ENCODE measurements at places on chromosomes 2 and 18.

DNA sequence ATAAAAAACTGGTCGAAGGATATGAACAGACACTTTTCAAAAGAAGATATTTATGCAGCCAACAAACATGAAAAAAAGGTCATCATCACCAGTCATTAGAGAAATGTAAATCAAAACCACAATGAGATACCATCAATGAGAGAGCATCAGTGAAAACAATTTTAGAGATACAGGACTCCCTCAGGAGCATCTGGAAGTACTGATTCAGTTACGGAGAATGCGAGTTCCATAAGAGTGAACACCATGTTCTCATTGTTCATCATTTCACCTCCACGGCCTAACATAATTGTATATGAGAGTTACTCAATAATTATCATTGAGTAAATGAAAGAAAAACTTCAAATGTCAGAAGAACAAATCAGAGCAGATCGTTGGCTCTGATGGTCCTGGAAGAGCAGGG lies 140.9 kb upstream of the TANK start:
- DNase-seq = no peak

GRCh38 chr18:32237049-32237448 lies 47.2 kb downstream of the MEP1B start:
- no peak for DNase-seq

DNA sequence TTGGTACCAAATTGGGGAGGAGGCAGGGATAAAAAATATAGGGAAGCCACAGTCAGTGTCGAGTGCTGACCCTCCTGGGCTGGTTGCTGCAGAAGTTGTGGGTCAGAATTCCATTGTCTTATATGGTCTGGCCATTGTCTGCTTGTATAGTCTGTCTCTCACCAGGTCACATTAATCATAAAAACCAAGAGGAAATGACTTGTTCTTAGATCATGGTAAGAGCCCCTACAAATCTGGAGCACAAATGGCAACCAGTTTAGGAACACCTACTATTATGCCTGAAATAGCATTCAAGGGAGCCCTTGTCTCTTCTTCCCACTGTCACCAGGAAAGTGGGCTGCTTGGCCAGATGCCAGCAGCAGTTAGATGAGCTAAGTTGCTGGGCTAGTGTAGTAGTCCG lies 119.7 kb upstream of the RMP24 start:
- DNase-seq = no peak

DNA sequence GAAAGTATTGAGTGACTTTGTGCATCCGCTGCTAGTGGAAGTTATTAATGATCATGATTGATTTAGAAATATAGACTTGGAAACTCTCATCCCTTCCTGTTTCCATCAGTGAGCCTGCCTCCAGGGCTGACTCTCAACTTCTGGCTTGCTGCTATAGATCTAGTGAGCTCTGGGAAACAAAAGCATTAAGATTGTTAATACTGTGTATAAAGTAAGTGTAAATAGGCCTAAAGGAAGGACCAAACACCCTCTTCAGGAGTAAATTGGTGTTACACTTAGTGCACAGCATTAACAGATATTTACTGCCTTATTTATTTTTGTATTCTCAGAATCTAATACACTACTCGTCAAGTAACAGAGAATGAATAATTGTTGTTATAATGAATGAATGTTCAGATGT lies 285.6 kb downstream of the THSD7B start:
- DNase-seq = no peak

DNA sequence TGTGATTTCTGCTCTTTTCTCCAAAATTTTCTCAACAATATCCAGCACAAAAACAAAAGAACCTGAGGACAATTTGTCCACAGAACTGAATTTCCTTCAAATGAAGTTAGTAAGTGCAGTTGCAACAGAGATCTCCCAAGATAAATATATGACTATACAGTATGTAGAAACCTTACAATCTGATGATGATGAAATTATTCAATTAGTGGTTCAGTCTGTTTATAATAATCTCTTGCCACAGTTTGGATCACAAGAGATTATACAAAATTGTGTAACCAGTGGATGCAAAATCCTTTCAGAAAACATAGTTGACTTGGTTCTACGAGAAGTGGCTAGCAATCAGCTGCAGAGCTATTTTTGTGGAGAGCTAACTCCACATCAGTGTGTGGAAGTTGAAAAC lies 68.7 kb downstream of the FSIP2 start:
- no peak for DNase-seq
